ENCODE measurements at places on chromosomes 7 and 10.

GRCh38 chr7:140417456-140418155 lies 13.7 kb downstream of the RAB19 start:
- no peak for DNase-seq

- DNase-seq, result no peak
These were observed 51.3 kb downstream of the PRTFDC1 start for GRCh38 chr10:24900888-24901685.

DNA sequence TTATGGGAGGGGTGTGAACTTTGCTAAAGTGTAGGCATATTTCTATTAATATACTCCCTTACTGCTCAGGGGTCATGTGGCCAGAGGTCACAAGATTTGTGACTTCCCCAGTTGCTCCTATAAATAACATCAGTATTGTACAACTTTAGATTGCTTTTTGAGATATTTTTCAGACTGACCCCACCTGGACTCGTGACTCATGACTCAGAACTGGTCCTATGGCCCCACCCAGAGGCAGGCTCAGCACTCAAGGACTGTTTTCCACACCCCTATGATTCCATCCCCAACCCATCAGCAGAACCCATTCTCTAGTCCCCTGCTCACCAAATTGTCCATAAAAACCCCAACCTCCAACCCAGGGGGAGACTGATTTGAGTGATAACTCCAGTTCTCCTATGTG lies 2.7 kb upstream of the CUL2 start:
- no peak for DNase-seq

DNA sequence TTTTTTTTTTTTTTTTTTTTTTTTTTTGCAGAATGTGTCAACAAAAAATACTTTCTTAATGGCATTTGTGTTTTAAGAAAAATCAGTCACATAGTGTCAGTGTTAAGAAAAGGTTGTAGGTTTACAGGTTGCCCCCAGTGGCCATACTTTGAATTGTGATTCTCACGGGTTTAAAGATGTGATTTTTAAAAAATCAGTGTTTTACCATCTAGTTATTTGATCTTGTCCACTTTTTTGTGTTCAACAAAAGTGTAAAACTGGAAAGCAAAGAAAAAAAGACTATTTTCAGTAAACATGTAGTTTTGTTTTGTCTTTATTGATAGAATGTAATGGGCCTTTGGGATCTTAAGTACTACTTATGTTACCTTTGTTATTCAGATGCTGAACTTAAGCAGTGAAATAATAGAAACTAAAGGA lies 25.7 kb downstream of the SUV39H2 start:
- no peak for DNase-seq

DNA sequence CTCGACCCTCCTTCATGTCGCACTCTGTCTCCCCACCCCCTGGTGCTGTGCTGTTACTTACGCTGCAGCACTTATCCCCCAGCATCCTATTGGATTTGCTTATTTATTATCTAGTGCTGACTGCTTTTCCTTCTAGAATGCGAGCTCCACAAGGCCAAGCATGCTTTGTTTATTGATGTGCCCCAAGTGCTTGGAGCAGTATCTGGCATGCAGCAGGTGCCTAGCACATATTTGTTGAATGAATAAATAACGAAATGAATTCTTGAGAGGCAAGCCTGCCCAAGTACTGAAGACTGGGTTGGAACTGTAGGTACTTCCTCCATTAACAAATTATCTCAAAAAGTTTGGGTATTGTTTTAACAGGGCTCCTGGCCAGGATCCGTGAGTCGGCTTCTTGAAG lies 24.8 kb upstream of the ZNF32 start:
- no peak for DNase-seq

DNA sequence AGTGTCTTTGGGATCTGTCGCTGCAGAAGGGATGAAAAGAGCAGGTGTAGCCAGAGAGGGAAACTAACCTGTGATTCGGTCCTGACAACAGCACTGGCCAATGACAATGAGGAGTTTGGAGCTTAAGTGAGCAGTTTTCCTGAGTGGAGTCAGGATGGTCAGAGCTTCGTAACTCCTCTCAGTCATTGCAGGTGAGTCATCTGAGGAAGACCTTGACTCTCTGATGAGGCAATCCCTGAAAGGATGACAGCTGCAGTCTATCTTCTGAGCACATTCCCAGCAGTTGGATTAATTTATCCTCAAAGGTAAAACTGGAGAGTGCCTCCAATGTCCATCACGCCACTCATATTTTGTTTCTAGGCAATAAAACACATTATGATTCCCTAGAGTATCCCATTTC lies 401.9 kb downstream of the POM121L12 start:
- no peak for DNase-seq

GRCh38 chr7:155172141-155172540 lies 102.0 kb downstream of the HTR5A start:
- no peak for DNase-seq

DNA sequence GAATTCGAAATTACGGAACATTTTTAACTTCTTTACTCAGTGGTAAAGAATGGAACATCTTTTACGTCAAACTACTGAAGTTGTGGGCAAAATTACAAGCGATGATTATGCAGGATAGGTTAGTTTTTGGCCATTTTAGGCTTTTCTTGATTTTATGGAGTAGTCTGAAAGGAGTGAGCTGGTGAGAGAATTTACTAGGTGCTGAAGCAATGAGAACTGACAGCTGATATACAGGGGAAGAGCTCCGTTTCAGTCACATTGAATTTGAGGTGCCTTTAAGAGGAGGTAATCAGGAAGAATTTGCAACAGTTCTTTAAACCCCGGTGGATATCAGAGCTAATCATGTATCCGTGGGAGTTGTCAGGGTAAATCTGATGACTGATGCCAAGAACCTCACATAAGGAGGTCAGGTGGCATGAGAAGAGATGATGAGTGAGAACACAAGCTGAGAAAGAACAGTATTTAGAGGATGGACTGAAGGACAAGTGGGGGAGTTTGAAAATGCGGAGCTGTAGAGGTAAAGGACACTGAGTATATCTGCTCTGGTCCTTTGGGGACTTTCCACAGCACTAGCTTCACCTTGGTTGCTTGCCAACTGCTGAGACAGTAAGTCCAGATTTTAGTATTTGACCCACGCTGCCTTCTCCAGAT lies 104.3 kb downstream of the AHR start:
- no peak for DNase-seq

DNA sequence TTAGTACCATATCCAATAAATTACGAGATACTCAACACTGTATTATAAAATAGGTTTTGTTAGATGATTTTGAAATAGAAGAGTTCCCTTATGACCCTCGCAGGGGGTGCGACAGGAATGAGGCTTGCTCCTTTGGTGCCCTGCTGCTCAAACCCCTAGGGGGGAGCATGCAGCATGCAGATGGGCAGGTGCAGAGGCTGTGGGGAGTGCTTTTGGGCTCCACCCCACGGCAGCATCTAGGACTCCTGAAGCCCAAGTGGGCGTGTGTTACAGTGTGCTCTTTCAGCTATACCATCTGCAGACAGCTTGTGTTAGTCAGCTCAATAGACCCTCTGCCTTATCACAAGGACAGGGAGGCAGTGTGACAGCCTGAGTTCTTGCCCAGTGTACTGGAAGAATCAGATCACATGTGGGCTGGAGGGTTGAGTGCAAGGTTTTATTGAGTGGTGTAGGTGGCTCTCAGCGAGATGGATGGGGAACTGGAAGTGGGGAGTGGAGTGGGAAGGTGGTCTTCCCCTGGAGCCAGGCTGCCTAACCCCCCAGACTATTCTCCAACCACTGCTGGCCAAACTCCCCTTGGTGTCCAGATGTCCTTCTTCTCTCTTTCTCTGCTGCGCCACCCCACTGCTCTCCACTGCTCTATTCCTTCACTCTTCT lies 3.1 kb upstream of the MRC1 start:
- DNase-seq, result peak; percentile 2

GRCh38 chr10:35535136-35535535 lies 70.0 kb upstream of the GJD4 start:
- no peak for DNase-seq

GRCh38 chr10:45001381-45002148 lies 842 bp downstream of the ZNF22 start:
- DNase-seq, result peak; percentile 36

DNA sequence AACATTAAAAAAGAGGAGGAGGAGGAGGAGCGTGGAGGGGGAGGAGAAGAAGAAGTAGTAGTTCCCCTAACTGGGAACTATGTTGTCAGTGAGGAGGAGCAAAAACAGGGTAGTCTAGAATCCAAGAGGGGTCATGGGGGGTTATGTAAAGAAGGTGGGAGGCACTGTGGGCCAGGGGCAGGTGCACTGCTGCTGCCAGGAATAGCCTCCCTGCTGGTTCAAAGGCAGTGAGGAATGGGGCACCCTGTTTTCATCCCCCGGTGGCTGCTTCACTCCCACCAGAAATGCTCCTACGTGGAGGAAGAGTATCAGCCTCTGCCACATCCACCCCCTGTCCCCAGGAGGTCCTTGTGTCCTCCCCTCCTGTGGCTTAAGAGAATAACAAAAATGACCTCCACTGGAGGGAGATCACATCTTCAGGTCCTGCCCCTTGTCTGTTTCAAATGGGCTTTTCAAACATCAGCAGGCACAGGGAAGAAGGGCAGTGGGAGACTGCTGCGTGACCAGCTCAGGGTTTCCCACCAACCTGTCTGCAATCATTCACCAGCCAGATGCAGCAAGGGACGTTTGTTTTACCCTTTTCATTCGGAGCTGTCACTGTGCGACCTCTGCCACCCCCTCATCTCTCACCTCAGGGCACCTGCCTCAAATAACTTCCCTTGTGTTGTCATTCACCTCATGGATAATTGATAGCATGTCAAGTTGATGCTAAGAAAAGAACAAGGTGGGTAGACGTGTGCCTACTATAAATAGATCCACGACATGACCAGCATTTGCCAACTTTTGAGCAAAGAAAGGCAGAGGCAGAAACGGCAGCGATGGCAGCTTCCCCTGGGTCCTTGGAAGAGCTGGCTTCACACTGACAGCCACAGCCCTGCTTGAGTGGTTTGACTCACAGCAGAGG lies 92.6 kb downstream of the DGKI start:
- no peak for DNase-seq

DNA sequence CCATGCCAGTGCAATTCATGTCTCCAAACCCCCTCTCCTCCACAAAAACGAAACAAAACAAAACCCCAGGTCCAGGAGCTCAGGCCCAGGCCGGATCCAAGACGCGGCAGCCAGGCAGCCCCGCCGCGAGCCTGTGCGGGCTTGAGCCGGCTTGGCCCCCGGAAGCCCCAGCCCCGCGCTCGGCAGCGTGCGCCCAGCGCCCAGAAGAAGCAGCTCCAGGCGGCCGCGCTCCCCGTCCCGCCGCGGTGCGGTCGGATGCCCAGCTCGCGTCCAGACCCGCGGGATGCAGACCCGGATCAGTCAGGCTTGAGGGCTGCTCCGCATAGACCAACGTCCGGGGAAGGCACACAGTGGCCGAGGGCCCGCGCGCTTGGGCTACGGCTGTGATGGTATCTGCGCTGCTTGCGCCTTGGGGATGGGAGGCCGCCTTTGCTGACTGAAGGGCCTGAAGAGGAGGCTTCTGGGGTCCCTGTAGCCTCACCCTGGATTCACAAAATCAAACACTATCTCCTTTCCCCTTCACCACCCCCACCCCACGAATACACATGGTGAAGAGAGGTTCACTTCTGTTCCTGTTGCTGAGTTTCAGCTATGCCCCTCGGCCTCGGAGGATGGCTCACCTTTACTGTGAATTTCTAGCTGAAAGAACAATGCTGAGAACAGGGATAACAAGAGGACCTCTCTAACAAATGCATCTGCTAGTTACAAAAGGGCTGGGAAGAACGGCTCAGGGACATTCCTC lies 79.9 kb upstream of the EN2 start:
- DNase-seq, result no peak

DNA sequence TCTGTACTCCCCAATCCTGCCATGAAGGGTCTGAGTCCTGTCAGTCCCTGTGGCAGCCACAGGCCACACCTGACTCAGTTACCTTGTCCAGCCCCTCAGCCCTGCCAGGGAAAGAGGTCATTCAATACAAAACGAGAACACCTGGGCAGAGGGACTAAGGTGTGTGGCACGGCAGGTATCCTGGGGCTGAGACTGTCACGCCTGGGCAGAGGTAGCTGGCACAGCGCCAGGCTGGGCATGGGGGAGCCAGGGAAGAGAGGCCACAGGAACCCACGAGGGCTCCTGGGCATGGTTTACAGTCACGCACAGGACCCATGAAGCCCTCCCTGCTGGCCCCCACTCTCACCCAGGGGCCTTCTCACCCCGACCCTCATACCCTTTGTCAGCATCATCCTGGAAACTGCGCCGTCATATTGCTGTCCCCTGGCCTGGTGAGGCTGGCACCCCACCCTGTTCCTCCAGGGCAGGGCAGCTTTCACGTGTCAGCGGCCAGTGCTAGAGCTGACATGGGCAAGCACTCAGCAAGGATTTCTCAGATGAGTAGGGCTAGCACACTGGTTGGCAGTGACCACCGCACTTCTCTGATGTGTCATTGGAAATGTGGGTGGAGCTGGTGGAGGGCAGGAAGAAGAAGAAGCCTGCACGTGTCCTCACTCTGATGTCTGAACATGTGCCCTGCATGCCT lies 42.7 kb downstream of the LRRC18 start:
- DNase-seq, result no peak

DNA sequence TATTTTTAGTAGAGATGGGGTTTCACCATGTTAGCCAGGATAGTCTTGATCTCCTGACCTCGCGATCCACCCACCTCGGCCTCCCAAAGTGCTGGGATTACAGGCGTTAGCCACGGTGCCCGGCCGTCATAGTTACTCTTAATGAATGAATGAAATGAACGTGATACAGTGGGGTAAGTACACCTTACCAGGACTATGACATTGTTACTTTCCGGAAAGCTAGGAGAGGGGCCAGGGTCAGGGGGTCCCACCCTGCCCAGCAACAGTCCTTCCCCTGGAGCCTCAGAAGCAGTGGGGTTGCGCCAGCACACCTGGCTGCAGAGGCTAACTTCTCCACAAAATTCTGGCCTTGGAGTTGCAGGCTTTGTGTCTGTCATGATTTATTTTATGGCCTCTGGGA lies 21.4 kb downstream of the VSTM4 start:
- DNase-seq, result no peak

DNA sequence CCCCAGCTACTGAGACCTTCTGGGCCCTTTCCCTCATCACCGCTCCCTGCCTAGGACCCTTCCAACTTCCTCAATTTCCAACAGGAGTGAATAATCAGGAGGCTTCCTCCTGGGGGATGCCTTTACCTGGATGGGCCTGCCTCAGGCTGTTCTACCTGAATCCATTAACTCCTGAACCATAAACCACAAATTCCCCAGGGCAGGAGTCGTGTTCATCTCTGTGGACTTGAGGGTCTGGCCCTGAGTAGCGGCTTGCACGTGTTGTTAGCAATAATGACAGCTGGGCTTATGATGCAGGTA lies 105.1 kb upstream of the GPR26 start:
- DNase-seq, result no peak

GRCh38 chr7:42174391-42174912 lies 62.6 kb downstream of the GLI3 start:
- no peak for DNase-seq

GRCh38 chr10:58590152-58590840 lies 77.6 kb downstream of the BICC1 start:
- DNase-seq, result no peak

- DNase-seq, result peak; percentile 26
These were observed 38.9 kb upstream of the GDF10 start for GRCh38 chr10:47261121-47261520.

DNA sequence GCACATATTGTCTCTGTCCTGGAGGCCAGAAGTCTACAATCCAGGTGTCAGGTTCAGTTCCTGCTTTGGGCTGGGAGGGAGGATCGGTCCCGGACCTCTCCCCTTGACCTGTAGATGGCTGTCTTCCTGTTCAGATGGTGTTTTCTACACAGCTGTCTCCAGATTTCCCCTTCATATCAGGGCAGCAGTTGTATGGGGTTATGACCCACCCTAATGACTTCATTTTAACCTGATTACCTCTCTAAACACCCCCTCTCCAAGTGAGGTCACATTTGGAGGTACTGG lies 38.7 kb downstream of the ZNF467 start:
- no peak for DNase-seq

Measured in stimulated activated CD4-positive, alpha-beta T cell treated with anti-CD3 and anti-CD28 coated beads, Interleukin-12 subunit alpha, Interleukin-12 subunit beta, amount 100 ng/mL, for 4 hours (primary cell).